Activated naive CD8-positive, alpha-beta T cell treated with anti-CD3 and anti-CD28 coated beads, Interleukin-2, amount 10 ng/mL, durations not matched to agents 7 days and 5 days (primary cell): ENCODE measurements at places on chromosomes 7 and 10. TPM values are rescaled to one million over a fixed set of nuclear protein-coding genes. Genes with fewer than 3 reads are reported as not detected.

Gene ZNF485
- 6.5 TPM for total RNA-seq

Gene SEMA3C
- total RNA-seq = 0.30 TPM

Gene SFTPD
- not detected for total RNA-seq

Gene DCLRE1A
- 12.2 TPM for total RNA-seq

Gene ACTR3C
- total RNA-seq = 6.4 TPM

Gene DUS4L
- total RNA-seq = 11.8 TPM

Gene ZKSCAN5
- total RNA-seq = 13.5 TPM

Gene CHAT
- not detected for total RNA-seq

Gene KLLN
- 0.71 TPM for total RNA-seq

Gene CCDC172
- not detected for total RNA-seq

Gene C10orf105
- total RNA-seq = 0.17 TPM

Gene MSMB
- not detected for total RNA-seq

Gene ITIH5
- total RNA-seq = not detected

Gene TEX47
- not detected for total RNA-seq

Gene NPSR1
- total RNA-seq = not detected

Gene MCM10
- total RNA-seq = 40.2 TPM

Gene TWIST1
- total RNA-seq = not detected

Gene CDH23
- total RNA-seq = 3.7 TPM

Gene C10orf90
- total RNA-seq = not detected

Gene PTN
- total RNA-seq = not detected

Gene STOX1
- total RNA-seq = 0.31 TPM

Gene NUTM2A
- total RNA-seq = 0.11 TPM

Gene HMX2
- not detected for total RNA-seq

Gene EN2
- total RNA-seq = not detected

Gene TMEM213
- not detected for total RNA-seq

Gene MYL10
- not detected for total RNA-seq

Gene VPS37D
- 0.86 TPM for total RNA-seq

Gene INMT
- 0.37 TPM for total RNA-seq

Gene CYP3A4
- total RNA-seq = not detected

Gene TCERG1L
- total RNA-seq = 0.20 TPM

Gene PRLHR
- not detected for total RNA-seq

Gene PPP1R17
- not detected for total RNA-seq

Gene GRM8
- total RNA-seq = not detected

Gene PTPN20
- 1.6 TPM for total RNA-seq

Gene SLC26A5
- 0.54 TPM for total RNA-seq

Gene AKR1C2
- not detected for total RNA-seq

Gene FFAR4
- not detected for total RNA-seq

Gene HABP2
- not detected for total RNA-seq

Gene AKR1D1
- total RNA-seq = not detected

Gene UPK3BL1
- 41.8 TPM for total RNA-seq

Gene LRIT1
- total RNA-seq = not detected

Gene TAF5
- total RNA-seq = 12.1 TPM

Gene FAM221A
- 5.8 TPM for total RNA-seq

Gene MAT1A
- total RNA-seq = not detected

Gene LIPK
- total RNA-seq = not detected

Gene PIK3CG
- total RNA-seq = 55.9 TPM

Gene NRAP
- total RNA-seq = not detected

Gene MAD1L1
- 72.7 TPM for total RNA-seq

Gene CYP2W1
- total RNA-seq = not detected

Gene ZPBP
- not detected for total RNA-seq

Gene ZNF786
- total RNA-seq = 9.5 TPM

Gene CFAP70
- total RNA-seq = 2.2 TPM

Gene SPDYE11
- total RNA-seq = not detected

Gene C10orf71
- total RNA-seq = not detected

Gene CYP2E1
- total RNA-seq = 0.80 TPM

Gene CACNA2D1
- total RNA-seq = not detected

Gene ZNF467
- 0.83 TPM for total RNA-seq

Gene NEBL
- not detected for total RNA-seq

Gene CYP3A7
- not detected for total RNA-seq

Gene IL15RA
- 20.3 TPM for total RNA-seq
